ENCODE measurements at places on chromosomes 2 and 18.

GRCh38 chr2:226267516-226268289 lies 531.9 kb downstream of the IRS1 start:
- no peak for DNase-seq

DNA sequence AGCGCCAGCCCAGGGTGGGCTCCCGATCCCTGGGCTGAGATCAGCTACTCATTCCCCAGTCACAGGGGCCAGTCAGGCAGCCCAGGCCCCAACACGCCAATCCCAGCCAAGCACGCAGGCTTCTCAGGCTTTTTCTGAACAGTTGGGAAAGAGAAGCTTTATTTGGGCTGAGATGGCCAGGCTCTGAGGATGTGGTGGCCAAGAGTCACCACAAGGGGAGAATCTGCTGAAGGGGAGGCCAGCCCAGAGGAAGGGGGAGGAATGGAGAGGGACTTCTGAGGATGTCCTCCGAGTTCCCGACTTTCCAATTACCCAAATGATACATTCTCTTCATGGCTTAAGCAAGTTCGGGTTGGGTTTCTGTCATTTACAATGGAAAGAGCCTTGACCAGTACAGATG lies 2.8 kb upstream of the DIPK1C start:
- DNase-seq, result no peak

DNA sequence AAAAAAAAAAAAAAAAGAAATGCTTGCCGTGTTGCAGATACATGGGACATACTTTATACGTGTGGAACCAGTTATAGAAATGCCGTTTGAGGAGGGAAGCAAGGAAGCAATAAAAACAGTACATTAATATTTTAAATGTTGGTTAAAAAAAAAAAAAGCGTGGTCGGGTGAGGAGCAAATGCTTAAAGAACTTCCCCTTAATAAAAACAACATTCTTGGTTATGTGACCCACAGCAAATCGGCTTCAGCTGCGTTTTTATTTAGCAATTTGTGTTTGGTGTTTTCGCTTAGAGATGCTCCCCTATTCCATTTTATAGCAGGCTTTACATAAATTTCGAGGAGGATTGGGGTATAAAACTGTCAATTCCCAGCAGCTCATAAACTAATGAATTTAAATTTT lies 223.6 kb downstream of the LRRTM1 start:
- DNase-seq, result no peak

GRCh38 chr2:195343942-195344530 lies 313.0 kb upstream of the SLC39A10 start:
- DNase-seq, result no peak

DNA sequence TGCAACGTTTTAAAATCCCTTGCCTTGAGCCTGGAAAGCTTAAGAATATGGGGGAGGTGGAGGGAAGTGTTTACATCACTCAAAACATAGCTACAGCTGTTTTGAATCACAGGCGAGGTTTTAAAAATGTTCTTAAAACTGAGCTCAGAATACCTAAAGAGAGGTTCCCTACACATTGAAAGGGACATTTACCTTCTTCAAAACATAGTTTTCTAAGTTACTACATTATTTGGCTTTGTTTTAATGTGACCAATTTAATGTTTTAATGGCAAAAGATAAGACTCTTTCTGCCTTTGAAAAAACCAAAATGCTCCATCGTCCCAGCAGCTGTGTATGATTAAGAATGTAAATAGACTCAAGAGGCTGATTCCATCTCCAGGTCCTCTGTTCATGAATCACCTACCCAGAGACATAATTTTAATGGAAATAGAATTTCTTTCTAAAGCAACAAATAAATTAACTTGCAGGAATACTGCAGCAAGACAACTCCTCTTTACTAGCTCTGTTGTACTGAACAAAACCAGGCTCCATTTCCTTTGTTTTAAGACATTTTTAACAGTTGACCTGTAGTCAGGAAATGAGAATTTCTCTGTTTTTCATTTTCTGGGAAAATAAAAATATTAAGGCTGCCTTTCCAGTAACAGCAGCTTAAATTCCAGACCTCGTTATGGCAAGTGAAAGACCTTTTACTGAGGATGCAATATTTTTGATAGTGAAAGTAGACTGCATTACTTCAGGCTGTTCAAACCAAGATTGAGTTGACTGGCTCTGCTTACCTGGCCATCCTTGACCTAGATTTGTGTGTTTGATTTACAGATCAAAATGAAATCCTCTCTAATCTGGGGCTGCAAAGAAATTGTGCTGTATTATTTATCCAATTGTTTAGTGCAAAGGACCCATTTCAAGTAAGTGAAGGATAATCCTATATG lies 33.7 kb upstream of the WDR75 start:
- DNase-seq, result no peak

GRCh38 chr18:32200766-32201165 lies 10.9 kb downstream of the MEP1B start:
- DNase-seq, result no peak

DNA sequence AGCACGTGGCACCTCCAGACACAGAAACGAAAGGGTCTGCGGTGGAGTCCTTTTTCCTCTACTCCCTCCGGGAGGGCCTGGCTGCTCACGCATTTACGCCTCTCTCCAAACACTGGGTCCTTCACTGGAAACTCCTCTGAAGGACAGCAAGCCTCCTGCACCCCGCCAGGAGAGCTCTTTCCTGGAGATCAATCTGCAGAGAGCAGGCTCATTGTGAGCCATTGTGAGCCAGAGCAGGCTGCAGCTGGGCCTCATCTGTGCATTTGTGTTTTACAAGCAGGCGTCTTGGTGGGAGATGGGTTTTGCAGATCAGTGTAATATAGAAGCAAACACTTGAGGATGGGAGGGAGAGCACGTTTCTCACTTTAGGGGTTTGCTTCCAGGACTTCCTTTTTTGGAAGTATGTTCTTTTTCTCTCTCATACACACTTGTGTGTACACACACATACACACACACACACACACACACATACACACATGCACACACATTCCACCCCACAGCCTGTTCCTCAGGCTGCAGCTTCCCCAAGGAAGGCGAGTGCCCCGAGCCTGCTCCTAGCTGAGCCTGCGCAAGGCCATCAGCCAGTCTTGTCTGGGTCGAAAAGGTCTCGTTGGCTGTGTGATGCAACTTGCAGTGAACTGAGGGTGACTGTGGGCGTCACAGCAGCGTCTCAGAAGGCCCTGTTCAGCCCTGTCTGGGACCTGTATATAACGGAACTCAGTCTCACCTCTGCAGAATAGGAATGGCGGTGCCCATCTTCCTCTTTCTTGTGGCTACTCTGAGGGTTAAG lies 163.5 kb downstream of the GLI2 start:
- DNase-seq, result no peak

- no peak for DNase-seq
Observed at GRCh38 chr2:225496568-225496967, 97.1 kb downstream of the NYAP2 start.

DNA sequence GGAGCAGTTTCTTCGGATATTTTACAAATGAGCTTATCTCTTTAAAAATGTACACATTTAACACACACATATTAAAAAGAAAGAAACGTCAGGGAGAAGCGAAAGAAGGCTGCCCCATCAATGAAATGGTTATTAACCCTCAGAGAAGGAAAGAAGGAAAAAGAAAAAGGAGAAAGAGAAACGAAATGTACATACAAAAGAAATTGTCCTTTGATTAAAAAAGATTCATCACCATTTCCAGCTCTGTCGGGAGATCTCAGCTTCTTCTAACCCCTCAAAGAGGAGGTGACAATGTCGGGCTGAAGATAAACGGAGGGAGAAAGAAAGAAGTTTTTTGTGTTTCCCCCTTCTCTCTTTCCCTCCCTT lies 1.5 kb downstream of the IKZF2 start:
- no peak for DNase-seq

- no peak for DNase-seq
Observed at GRCh38 chr2:234823196-234823876, 128.5 kb upstream of the SH3BP4 start.

DNA sequence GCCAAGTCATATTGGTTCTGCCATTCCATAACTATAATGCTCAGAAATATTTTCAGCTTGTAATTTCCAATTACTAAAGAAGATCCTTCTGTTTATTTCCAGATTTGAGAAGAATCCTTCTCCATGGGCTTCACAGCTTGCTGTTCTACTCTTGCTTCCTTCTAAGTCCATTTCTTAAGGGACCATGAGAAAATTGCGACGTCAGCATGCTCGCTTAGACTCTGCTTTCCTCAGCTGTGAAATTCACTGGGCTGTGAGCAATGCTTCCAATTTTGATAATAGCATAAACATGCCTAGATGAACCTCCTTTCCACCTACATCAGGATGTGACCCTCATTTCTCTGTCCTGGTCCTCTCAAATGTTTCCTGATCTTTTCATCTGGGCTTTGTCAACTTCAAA lies 145.3 kb upstream of the CDH20 start:
- DNase-seq, result no peak

- DNase-seq, result no peak
Observed at GRCh38 chr2:136361521-136361920, 243.6 kb upstream of the CXCR4 start.

DNA sequence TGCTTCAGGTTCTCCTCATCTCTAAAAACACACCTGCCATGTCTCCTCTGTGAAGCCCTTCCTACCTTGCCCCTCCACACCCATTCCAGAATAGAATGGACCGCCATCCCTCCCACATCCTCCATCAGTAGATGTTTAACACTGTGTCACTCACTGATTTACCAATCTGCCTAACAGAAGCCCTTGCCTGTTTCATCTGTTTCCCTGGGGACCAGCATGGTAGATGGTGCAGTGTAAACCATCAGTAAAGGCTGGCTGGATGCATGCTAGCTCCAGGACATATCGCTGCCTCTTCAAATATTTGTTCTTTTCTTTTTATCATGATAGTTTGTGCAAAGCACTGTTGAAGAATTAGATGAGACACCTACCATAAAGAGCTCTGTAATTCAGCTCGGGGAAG lies 271.4 kb downstream of the PIEZO2 start:
- no peak for DNase-seq

GRCh38 chr2:159635006-159635789 lies 18.9 kb upstream of the BAZ2B start:
- no peak for DNase-seq

DNA sequence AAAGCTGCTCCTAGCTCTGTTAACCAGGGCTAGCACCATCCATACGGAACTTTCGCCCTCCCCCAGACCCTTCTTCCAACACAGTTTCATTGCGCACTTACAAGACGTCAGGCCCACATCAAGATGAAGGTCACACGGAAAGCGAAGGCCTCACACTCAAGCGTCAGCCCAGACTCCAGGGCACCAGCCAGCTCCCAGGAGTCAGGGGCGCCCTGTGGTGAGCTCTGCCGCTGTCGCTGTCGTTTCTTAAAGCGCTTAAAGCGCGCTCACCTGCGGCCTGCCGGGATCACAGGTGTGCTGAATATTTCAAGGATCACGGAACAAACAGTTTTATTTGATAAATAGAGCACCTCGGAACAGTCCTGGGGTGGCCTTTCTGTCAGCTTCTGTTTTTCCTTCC lies 163.1 kb downstream of the CDH20 start:
- no peak for DNase-seq

- DNase-seq, result no peak
Observed at GRCh38 chr2:215483431-215483830, 47.6 kb upstream of the FN1 start.

DNA sequence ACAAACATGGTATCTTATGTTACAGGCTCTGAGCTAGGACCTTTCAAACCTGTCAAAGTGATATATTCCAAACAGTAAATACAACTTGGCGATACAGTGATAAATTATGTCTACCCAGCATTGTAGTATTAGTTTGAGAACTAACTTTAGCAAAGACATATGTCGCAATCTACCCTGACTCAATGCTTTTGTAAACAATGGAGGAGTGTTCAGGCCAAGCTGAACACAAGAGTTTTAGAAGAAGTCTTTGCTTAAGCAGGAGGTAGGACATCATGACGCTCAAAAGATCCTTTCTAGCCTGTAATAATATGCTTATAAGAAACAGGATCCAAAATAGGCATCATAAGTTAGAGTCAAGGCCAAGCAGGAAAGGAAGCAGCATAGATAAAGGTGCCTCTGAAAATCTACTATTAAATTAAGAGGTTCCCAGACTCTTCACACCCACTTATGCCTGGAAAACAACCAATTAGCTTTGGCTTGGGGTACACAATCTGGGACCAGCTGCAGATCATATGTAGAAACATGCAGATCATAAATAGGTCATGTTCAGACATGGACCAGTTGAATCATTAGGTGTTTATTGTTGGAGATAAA lies 132.5 kb downstream of the CSRNP3 start:
- DNase-seq, result no peak

DNA sequence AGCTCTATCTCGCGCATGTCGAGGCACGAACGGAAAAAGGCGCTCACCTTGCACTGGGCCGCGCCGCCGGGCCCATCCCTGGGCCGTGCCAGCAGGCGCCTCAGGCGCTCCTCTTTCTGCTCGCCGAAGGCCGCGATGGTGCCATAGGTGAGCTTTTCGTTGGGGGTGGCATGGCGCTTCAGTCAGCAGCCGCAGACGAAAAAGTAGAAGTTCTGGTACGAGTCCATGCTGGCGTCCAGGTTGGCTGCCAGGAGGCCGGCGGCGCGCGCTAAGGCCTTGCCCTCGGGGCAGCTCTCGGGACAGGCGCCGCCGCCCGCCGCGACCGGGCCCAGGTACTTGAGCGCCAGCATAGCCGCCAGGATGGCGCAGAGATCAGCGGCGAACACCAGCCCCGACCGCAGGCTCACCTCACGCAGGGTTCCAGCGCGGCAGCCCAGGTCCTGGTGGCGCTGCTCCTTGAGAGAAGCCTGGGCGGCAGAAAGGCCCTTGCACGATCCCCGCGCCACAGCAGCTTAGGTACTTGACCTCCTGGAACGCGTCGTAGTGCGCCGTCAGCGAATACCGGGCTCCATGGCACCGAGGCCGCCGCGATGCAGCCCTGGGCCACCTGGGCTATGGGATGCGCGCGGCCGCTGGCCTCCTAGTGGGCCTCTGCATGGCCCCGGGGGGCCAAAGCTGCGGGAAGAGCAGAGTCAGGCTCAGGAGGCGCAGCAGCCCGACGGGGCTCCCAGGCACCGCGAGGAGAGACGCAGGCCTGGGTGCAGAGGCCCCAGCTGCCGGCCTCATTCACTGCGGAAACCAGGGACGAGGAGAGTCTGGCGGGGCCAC lies 12.8 kb downstream of the ALPG start:
- no peak for DNase-seq

- no peak for DNase-seq
Observed at GRCh38 chr18:9519399-9519798, 44.1 kb downstream of the RALBP1 start.

- DNase-seq, result no peak
Observed at GRCh38 chr2:113762377-113763118, 6.1 kb upstream of the SLC35F5 start.

- no peak for DNase-seq
Observed at GRCh38 chr2:195945056-195945455, 123.6 kb downstream of the DNAH7 start.

- no peak for DNase-seq
Observed at GRCh38 chr2:222398446-222398885, 25.9 kb upstream of the SGPP2 start.

All from suppressor macrophage treated with lipopolysaccharide for 4 hours (primary cell).